ENCODE measurements at places on chromosomes 16 and 17.
A peak's percentile ranks its signal among the peaks of the same experiment; 100 is the strongest.

GRCh38 chr17:39538866-39539265 lies 68.9 kb downstream of the NEUROD2 start:
- DNase-seq: no peak

DNA sequence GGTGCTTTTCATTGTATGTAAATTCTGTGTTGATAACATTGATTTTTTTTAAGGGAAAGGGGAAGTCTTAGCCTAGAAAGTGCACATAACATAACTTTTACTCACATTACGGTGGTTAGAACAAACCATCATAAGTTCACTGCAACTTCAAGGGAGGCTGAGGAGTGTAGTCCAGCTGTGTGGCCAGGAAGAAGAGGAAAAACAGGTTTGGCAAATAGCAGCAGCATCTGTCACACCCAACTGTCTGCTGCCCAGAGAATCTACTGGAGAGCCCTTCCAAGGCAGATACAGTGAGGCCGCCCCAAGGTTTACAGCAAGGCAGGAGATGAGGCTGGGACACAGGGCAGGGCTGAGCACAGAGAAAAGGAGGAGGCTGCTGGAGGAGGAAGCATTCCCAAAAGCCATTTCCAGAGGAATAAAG lies 60.6 kb downstream of the AIPL1 start:
- DNase-seq: no peak

- DNase-seq: no peak
Measured at GRCh38 chr17:41433586-41433985, 7.2 kb downstream of the KRT38 start.

- peak; percentile 94 for DNase-seq
Measured at GRCh38 chr16:85390511-85391174, 222.5 kb upstream of the GSE1 start.

GRCh38 chr17:73308017-73308823 lies 3.6 kb downstream of the CDC42EP4 start:
- peak; percentile 75 for DNase-seq

DNA sequence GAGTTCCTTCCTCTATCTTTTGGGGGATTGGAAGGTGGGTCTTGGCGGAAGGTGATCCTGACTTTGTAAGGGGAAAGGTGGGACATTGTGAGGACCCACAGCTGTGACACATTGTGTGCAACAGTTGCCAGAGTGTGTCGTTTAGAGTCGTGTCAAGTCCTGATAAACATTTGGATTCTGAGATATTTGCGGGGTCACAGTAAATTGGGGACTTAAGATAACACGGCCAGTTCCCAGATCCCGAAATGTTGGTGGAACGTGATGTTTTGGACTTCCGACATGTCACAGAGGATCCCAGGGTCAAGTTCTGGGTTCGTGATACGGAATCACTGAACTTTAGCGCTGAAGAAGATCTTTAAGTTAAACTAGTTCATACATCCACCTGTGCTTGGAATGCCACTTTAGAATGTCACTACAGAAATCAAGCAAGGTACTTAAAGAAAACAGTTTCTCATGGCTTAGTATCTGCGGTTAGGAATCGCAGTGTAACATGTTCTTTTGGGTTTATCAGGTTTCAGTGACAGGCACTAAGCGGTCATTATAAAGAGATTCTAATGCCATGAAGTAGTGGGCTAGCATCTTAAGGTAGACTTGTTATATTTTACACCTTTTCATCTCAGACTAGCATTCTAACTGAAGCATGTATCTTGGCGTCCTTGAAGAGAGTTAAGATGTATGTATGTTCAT lies 815 bp downstream of the ATAD5 start:
- DNase-seq: no peak

DNA sequence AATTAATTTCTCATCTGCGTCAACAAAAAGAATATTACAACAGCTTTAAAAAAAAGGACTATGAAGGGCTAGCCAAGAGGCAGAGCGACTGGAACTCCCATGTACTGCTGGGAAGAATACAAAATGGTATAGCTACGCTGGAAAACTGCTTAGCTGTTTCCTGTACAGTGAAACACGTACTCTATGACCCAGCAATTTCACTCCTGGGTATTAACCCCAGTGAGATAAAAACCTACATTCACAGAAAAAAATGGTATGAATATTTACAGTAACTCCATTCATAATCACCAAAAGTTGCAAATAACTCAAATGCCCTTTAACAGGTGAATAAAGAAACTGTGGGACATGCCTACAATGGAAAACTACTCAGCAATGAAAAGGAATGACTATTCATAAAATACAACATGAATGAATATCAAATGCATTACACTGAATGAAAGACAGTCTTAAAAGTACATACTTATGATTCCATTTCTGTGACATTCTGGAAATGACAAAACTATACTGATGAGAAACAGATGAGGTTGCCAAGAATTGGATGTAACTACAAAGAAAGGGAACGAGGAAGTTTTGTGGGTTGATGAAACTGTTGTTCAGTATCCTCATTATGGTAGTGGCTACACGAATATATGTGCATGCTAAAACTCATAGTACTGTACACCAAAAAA lies 27.6 kb downstream of the CMTM4 start:
- no peak for DNase-seq

DNA sequence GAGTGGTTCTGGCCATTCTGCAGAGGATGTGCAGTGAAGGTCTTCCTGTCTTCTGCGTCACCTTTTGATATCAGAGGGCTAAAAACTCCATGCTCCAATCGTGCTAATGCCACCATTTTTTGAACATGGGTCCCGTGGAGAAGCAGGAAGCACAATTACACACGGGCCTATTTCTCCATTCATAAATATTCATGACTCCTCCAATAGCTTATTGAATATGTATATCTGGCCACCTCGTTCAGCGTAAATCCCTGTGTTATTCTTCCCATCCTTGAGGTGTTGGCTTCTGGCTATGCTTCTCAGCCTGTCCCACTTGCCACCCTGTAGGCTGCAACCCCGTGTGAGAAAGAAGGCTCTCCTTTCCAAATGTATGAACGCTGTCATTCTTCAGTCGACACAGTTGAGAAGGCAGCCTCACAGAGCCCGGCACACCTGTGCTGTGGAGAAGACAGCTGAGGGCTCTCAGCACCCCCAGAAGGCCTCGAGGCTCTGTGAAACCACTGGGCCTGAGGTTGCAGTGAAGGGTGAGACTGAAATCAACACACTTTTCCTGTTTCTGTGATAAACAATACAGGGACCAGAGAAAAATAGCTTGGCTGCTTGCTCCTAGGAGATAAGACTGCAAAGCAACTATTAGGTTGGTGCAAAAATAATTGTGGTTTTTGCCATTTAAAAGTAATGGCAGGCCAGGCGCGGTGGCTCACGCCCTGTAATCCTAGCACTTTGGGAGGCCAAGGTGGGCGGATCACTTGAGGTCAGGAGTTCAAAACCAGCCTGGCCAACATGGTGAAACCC lies 4.9 kb upstream of the ANKRD40CL start:
- DNase-seq: no peak

DNA sequence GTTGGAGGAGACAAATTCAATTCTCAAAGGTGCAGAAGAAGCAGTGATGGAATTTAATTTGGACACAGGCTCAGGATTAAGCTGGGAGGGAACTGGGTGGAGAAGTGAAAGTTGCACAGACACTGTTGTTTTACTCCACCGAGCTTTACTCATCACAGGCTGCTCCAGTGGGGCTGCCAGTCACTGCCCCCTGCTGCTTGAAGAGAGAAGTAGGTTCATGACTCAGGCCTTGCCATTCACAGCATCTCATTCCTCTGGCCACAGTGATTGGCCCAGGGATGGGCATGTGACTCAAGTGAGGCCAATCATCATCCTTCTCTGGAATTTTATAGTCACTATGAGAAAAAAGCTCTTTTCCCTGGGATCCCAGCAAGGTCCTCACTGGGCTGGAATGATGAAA lies 11.8 kb downstream of the GNAO1 start:
- DNase-seq: peak; percentile 33

- peak; percentile 39 for DNase-seq
Measured at GRCh38 chr16:27977966-27978365, 85.5 kb downstream of the GSG1L start.

DNA sequence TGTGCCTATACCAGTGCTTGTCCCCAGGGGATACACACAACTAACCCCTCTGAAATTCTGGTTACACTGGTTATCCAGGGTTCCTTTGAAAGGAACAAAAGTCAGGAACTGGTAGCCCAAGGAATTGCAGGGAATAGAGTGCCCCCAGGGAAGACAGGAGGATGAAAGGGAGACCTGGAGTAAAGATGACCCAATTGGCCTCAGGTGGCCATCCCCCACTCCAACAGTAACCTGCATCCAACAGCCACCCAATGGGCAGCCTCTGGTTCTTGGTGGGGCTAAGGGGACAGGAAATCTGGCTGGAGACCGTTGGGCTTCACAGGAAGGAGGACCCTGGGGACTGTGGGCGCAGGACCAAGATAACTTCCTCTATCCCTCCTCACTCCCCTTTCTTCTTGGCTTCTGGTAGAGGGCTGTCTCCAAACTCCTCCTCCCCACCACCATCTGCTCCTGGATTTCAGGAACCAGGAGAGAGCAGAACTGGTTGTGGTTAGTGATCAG lies 826 bp upstream of the MPO start:
- peak; percentile 4 for DNase-seq

- no peak for DNase-seq
Measured at GRCh38 chr17:65629234-65629690, 67.8 kb upstream of the AXIN2 start.

GRCh38 chr16:87854053-87854906 lies 15.0 kb downstream of the SLC7A5 start:
- DNase-seq: no peak

DNA sequence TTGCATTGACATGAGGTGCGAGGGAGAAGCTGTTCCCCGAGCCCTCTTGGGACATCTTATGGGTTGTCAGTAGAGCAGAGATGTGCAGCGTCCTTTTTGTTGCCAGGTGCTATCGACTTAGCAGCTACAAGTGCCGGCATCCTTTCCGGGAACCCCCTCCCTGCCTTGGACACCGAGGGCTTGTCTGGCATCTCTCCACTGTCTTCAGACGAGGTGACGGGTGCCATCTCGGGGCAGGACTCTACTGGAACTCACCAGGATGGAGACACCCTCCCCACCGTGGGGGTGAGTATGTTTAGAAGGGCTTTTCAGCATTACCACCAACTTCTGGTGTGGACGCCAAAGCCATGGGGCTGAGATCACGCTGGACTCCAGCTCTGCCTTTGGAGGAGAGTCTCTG lies 11.8 kb upstream of the JPT2 start:
- DNase-seq: no peak

- DNase-seq: no peak
Measured at GRCh38 chr16:68242926-68243858, 2.0 kb upstream of the PLA2G15 start.

DNA sequence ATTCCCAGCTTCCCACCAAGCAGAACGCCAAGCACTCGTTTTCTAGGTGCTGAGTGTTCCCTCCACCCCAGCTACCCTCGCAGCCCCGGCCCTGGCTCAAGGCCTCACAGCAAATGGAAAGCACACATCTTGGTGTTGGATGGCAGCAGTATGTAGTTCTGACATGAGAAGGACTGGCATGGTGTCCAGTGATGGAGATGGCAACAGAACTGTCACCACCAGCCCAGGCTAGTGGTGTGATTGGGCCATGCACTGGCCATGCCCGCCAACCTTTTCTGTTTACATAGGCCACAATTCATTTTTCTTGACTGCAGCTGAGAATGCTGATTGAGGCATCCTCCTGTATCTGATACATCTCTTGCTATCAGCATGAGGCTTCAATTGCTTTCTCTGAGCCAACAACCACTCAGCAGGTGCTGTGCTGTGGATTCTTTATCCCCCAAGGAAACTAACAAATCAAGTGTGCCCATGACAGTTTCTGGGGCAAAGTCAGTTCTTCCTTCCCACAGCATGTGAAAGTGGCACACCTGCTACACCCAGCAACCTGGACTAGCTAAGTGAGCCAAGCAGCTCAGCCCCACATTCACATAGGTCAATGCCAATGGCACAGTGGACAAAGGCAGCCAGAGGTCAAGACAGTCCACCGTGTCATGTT lies 3.8 kb downstream of the SLC12A4 start:
- no peak for DNase-seq

DNA sequence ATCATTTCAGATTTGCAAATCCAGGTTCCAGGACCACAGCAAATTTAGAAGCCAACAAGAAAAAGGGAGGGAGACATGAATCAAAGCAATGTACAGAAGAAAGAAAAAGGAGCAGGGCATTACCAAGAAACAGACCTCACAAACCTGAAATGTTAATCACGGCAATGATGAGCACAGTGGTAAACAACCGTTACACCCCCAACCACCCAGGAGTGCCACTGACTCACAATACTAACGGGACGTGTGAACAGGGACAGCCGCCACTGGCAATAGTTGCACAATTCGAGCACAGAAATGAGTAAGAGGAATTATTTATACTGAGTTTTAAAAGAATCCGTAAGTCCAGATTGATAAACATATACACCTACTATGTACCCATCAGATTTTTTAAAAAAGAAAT lies 13.8 kb downstream of the USP22 start:
- DNase-seq: peak; percentile 64

DNA sequence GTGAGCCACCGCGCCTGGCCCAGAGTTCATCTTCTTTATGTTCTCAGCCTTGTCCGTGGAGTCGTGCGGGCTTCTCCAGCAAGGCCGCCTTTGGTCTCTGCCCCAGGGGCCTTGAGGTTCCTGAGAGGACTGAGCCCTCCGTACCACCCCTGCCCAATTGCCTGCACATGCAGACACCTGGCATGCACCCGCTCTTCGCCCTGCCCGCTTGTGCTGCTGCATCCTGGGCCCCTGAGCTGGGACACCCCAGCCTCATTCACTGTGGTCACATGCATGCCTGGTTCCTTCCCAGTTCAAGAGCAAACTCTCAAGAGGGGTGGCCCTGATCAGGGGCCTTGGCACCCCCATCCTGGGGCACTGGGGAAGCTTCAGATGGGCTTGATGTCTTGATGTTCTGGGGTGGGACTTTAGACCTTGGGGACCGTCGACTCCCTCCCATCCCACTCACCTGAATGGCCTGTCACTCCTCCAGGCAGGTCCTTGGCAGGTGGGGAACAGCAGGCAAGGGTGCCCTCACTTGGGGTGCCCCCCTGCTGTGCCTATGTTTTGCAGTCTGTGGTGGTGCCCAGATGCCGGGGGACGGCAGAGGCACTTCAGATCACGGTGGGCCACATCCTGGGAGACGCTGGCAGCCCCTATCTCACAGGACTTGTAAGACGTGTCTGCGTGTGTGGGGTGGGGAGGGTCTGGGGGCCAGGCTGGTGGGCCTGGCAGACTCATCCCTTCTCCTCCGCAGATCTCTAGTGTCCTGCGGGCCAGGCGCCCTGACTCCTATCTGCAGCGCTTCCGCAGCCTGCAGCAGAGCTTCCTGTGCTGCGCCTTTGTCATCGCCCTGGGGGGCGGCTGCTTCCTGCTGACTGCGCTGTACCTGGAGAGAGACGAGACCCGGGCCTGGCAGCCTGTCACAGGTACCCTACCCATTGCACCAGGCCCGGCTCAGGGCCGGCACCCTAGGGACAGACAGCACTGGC lies 12.7 kb upstream of the SPNS2 start:
- DNase-seq: no peak

GRCh38 chr17:19365833-19366636 lies 3.5 kb upstream of the B9D1 start:
- no peak for DNase-seq

DNA sequence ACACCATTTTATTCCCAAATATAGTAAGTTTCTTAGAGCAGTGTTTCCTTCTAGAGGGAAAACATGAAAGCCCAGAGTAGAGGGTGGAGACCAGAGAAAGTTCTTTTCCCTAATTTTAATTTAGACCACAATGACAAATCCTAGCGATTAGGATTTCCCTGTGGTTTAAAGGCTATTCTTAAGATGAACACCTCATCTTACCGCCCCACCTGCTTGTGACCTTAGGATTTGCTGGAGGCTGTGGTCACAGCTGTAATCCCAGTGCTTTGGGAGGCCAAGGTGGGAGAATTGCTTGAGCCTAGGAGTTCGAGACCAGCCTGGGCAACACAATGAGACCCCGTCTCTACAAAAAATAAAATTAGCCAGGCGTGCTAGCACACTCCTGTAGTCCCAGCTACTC lies 51.1 kb downstream of the GPRC5B start:
- DNase-seq: no peak

All from AG08396 (cell line).